CD4-positive, alpha-beta T cell treated with Interferon gamma for 1 hour (primary cell): ENCODE measurements at places on chromosomes 2 and 18.

DNA sequence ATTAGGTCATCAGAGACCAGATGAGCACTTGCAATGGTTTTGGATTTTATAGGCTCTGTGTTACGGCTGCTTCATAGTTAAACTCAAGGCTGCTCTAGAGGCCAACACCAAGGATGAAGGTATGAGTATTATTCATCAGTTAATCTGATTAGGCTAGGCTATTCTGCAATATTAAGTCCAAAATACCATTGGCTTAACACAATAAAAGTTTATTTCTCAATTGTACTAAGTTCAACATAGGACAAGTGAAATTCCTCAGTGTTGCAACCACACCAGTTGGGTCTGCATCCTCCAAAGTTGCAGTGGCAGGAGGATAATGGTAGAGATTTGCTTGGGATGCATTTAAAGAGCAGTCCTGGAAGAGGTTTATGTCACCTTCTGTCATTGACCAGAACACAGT is 538.3 kb upstream of the CDH2 start:
- DNase-seq = no peak

DNA sequence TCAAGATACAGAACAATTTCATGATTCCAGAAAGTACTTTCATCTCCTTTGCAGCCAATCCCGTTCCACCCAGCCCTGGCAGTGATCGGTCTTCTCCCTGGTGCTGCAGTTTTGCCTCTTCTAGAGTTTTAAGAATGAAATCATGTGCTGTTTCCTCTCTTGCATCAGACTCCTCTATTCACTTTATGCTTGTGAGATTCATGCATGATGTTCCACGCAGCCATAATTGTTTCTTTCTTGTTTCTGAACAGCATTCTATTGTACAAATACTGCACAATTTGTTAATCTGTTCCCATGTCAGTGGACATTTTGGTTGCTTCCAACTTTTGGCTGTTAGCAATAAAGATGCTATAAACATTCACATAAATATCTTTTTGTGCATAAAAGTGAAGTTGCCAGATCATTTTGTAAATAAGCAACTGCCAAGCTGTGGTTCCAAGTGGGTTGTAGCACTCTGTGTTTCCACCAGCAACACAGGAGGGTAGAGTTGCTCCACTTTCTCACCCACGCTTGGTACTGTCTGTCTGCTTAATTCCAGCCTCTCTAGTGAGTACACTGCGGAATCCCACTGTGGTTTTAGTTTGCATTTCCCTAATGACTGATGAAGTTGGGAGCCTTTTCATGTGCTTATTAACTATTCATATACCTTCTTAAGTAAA is 104.5 kb downstream of the TWIST2 start:
- DNase-seq = no peak

DNA sequence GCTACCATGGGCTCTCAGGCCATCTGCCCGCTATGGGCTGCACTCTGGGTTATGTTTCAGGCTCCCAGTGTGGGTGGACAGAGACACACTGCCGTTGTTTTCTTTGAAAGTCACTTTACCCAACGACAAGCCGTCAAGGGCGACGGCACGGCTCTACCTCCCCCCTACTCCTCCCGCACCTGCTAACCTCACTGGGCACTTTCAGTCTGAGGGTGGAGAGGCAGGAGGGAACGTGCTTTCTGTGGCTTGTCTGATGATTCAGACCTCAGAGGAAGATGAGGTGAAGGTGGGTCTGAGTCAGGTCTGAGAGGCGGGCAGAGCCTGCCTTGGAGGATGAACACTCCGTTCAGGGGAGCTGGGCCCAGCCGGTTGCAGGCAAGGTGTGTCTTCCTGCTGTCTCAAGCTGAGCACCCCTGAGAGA is 147.6 kb upstream of the HDAC4 start:
- DNase-seq = no peak

DNA sequence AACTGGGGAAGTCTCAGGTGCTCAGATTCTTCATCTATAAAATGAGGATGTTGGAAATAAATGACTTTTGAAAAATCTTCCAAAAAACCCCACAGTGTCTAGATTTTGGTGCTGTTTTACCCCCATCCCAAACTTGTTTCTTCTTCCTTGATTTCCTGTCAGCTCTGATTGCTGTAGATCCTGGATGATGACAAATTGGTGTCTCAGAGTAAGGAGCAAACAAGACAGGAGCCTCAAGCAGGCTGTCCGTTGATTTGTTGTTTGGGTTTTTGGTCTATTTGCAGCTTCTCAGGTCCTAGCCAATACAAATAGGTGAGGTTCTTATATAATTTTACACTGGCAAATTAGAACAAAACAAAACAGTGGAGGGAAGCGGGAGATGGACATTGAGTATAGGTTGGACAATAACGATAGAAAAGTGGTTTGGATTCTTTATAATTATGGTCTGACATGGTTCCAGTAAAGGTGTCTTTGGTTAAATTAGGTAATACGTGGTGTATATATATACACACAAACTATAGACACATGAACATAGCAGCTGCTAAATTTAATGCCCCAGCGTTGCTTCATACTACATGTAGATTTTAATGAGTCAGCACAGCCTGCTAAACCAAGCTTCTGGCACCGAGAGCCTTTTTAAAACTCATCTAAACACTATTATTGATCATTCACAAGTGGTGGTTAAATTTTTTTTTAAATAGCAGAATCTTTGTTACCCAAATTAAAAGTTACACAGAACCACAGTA is 142.5 kb downstream of the FMNL2 start:
- DNase-seq = no peak

DNA sequence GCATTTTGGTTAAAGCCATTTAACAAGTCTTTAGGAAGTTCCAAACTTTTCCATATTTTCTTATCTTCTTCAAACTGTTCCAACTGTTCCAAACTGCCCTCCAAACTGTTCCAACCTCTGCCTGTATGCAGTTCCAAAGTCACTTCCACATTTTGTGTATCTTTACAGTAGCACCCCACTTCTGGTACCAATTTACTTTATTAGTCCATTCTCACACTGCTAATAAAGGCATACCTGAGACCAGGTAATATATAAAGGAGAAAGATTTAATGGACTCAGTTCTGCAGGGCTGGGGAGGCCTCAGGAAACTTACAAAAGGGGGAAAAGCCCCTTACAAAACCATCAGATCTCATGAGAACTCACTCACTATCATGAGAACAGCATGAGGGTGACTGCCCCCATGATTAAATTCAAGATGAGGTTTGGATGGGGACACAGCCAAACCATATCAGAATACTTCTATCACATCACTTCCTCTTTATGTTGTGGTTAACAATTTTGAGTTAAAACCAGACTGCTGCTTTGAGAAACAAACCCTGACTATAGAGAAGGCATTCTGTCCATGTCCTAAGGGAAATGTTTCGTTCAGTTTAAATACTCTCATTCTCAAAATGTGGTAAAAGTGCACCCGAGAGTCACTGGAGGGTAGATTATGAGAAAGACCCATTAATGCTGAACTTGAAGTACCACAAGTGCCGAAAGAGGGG is 11.0 kb downstream of the IL18R1 start:
- DNase-seq = no peak

- no peak for DNase-seq
These were observed 145.6 kb downstream of the BCL2 start for GRCh38 chr18:63173983-63174382.
